Activated T-cell treated with anti-CD3 and anti-CD28 coated beads for 48 hours (primary cell): ENCODE measurements at places on chromosomes 12 and 14.

- no peak for DNase-seq
These were observed 1.2 kb upstream of the GPR132 start for GRCh38 chr14:105066240-105067071.

DNA sequence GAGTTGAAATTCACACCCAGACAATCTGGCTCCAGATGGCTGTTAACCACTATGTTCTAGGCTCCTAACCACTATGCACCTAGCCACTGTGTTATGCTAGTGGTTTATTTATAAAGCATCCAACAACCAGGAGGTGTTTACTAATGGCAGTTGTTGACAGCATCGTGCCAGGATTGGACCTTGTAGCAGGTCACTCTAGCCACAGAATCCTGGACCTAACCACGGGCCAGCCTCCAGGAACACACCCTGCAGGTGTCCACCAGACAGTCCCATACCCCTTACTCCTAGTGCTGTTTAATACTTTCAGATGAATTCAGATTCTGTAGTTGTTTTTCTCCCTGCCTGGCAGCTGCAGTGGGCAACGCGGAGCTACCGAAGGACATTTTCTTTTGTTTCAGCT lies 109.4 kb upstream of the MYL2 start:
- DNase-seq = no peak

DNA sequence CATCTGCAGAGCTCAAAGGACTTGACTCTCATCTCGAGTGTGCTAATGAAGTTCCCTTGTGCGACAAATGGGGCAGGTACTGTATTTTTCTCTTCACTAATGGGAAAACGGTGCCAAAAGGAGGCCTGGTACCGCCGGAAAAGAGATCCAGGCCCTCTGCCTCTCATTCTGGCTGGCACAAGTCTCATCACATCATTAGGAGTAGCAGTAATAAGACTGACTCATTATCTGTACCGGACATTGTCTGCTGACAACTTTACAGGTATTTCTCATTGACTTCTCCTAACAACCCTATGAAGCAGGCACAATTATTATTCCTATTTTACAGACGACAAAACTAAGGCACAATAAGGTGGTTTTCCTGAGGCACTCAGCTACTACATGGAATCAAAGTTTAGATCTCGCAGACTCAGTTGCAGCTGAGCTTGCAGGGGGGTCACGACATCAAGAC lies 668 bp downstream of the APPL2 start:
- DNase-seq = no peak

DNA sequence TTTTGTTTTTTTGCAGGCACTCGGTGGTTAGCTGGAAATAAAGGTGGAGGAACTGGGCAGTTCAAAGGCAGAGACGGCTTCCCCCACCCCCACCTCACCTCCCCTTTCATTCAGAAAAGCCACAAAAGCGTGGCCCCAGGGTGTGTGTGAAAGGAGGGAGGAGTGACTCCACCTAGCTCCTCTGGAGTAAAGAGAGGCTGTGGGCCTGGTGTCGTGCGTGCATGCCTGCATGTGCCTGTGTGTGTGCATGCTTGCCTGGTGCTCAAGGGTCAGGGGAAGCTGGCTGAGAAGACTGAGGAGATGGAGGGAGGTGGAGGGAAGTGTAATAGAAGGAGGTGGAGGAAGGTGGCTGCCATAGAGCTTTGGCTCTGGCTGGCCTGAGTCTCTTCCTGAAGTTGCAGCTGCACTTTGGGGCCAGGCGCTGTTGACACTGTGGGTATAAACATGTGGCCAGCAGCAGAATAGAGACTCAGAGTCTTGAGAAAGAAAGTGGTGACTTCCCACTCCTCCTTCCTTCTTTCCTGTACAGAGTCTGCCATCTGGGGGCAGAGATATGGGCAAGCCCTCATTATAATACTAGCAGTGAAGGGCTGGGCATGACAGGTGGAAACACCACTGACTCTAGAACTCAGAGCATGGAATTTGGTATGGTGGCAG lies 36.9 kb upstream of the SINHCAF start:
- peak; percentile 18 for DNase-seq

GRCh38 chr12:130988751-130989150 lies 35.0 kb downstream of the ADGRD1 start:
- no peak for DNase-seq

GRCh38 chr14:22370084-22370847 lies 218.8 kb downstream of the DAD1 start:
- no peak for DNase-seq

GRCh38 chr12:132154941-132155770 lies 10.9 kb downstream of the NOC4L start:
- DNase-seq = no peak

- no peak for DNase-seq
These were observed 13.8 kb downstream of the ACTN1 start for GRCh38 chr14:68965261-68965761.

DNA sequence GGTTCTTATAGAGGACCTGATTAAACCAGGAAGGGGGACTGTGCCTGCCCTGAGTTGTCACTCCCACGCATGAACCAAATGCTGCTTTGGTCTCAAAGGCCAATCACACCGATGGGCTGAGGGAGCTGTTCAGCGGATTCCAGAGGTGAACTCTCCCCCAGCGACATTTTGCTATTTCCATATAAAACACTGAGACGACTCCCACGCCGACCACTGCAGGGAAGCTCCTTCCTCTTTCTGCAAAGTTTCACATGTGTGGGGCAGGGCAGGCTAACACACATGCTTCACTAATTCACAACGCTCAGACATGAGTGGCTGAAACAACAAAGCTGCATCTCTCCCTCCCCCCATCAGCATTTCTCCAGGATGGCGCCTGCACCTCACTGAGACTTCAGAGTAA lies 37.8 kb upstream of the TMEM132D start:
- no peak for DNase-seq

DNA sequence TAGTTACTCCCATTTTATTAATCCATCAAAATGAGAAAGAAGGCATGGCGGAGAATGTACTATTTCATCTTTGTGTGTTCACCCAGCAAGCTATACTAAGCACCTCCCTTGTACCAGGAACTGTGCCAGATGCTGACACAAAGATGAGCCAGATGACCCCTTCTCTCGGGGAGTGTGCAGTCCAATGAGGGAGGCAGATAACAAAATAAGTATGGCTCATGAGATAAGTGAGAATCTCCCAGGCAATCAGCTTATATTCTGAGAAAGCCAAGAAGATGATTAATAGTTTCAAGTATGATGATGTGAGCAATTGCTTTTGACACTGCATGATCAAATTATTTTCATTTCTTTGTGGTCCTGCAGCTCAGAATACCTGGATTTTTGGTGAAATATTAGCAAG lies 1.3 kb upstream of the TMEM233 start:
- DNase-seq = no peak

DNA sequence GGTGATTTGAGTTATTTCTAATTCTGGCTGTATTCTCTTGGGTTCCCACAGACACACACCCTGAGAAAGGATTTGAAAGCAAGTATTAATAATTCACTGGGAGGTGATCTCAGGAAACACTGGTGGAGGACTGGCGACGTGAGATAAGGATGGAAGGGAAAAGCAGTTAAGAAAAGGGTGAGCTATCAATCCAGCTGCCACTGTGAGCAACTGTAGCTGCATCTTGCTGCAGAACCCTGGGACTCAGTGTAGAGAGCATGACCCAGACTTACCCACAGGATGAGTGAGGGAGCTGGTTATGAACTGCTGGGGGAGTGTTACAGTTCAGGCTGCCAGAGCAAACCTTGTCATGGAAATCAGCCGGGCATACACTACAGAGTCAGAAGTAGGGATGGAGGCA lies 71.9 kb downstream of the RESF1 start:
- DNase-seq = no peak

- DNase-seq = no peak
These were observed 172.5 kb downstream of the GXYLT1 start for GRCh38 chr12:41972196-41972595.

DNA sequence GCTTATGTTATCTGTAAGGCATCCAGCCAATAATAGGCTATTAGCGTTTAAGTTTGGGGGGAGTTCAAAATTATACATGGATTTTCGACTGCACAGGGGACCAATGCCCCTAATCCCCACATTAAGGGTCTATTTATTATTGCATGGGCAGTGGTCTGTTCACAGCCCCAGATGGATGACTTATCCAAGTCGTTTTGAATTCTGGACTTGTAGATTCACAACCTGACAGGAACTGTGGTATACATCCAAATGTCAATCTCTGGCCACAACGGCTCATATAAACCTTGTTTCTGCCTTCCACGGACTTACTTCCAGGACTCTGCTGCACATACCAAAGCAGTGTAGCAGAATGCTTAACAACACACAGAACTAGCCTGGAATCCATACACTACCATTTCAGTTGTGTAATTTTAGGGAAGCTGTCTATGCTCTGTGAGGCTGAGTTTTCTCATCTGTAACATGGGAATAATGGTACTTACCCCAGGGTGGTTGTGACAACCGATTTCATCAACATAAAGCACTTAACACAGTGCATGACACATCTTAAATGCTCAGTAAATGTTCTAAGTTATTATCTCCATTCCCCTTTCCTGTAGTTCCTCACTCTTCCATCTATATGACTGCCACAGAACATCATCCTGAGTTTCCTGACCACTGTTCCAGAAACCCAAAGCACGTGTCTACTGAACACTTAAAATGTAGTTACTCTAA lies 3.7 kb downstream of the DDX24 start:
- DNase-seq = no peak

GRCh38 chr14:99216191-99216590 lies 55.8 kb downstream of the BCL11B start:
- no peak for DNase-seq

DNA sequence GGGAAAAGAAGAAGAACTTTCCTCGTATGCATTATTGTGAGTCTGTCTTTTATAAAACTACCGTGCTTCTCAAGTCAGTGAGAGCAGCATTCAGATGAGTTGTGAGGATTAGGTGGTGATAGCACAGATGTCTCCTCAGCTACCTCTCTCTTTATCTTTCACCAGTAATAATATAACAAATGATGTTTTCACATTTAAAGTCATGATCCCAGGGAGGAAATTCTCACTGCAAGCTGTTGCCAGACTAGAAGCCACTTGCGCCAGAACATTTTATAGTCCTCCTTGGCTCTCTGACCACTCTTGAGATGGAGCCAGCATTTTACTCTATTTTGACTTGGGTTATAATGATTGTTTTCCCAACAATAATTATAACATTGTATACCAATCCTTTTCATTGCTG lies 443.1 kb downstream of the AEBP2 start:
- no peak for DNase-seq

DNA sequence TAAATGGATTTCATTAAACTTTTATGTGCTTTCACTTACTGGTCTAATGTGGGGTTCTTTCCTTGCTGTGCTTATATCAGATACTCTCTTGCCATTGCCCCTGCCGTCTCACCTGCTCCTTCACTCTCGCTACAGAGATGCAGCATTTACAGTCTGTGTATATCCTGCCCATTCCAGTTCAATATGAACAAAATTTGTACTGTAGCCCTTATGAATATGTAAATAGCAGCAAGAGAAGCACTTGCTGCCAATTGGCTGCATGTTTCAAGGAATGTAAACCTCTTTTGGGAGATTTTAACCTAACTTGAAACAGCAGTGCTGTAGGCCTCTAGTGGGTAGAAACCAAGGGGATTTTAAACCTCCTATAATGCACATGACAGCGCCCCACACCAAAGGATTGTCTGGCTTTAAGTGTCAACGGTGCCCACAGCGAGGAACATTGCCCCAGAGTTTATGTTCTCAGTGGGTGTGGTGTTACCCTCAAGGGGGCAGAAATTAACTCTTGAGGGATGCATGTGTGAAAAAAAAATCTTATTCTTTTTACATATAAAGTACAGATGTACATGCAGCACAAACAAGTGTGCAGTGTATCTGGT lies 19.1 kb downstream of the PCNX1 start:
- no peak for DNase-seq

DNA sequence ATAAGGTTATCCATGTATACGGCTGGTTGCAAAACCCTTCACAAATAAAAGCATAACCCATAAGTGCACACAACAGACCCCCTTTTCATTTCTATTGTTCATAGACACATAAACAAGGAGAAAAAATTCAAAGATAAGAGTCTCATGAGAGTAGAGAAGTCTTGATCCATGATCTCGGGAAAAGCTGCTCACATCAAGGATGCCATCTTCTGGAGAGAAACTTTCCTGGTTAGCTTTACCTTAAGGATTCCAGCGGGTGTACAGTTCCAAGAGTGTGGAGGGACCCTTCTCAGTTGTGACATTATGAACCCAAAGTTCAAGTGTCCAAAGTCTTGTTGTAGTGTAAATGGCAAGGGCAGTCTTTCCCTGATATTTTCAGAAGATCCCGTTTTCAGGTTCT lies 144.5 kb downstream of the LLPH start:
- no peak for DNase-seq

DNA sequence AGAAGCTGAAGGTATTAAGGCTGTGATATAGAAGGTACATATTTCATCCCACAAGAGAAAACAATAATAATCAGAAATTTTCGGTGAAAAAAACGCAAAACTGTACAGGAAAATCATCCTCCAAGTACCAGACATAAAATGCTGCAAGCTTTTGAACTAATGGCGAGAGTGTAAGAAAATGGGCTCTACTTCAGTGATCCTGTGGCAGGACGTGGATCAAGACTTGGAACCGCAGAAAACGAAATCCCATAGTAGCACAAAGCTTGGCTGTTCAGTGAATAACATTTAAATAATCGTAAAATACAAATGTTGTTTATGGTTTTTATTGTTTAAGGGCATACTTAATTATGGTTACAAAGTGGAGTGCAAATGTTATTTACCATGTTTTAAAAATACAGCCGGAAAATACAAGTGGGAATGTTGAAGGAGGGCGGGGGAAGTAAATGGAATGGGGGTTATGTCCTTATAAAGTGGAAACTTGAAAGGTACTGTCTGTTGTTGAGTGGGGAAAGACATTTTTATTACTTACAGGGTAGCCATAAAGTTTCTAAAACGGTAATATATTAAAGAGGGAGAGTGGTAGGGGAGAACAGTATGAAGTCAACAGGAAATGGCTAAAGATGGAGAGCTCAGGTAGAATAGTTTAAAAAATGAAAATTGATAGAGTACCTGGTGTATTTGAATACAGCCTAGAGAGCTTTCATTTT lies 1.1 kb downstream of the SMIM10L1 start:
- no peak for DNase-seq

- DNase-seq = peak; percentile 50
These were observed 644 bp downstream of the NAB2 start for GRCh38 chr12:57089271-57090245.

GRCh38 chr14:55588259-55588699 lies 8.3 kb downstream of the KTN1 start:
- no peak for DNase-seq

DNA sequence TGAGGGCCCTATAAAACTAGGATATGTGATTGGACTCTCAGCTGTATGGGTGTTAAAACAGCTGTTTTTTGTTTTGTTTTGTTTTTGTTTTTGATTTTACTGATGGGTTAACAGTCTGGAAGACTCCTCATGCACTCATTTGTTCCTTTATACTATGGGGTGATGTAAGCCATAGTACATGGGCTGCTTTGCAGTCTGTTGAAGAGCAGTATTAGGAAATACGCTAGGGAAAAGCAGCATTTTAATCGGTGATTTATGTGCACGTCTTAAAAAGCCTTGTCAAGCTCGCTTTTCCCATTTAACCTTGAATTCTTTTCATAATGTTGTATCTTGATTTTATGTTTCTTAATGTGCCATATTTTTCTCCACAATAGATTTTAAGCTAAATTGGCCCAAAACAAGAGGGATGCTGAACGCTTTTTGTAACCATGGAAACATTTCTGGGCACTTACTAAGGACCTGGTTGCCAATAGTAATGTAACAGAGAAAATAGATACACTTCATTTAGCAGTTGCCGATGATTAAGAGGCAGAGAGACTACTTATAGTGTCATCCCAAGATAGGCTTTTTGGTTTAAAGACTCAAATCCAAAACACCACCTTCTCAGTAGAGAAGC lies 244.0 kb downstream of the SNAPC1 start:
- no peak for DNase-seq

- DNase-seq = no peak
These were observed 3.2 kb downstream of the PRPH start for GRCh38 chr12:49298160-49298559.
